ENCODE measurements at places on chromosomes 12 and 14. TPM values are rescaled to one million over a fixed set of nuclear protein-coding genes. Genes with fewer than 3 reads are reported as not detected.

Gene CMA1
- not detected for total RNA-seq

Gene C12orf54
- total RNA-seq = not detected

Gene IQSEC3
- not detected for total RNA-seq

Gene ADSS1
- 0.52 TPM for total RNA-seq

Gene STON2
- 13.4 TPM for total RNA-seq

Gene GMFB
- 76.8 TPM for total RNA-seq

Gene SETD1B
- 23.8 TPM for total RNA-seq

Gene C1S
- 3.1 TPM for total RNA-seq

Gene SRGAP1
- 9.7 TPM for total RNA-seq

Gene POTEG
- total RNA-seq = not detected

Gene RNF212B
- not detected for total RNA-seq

Gene GPR132
- not detected for total RNA-seq

Gene TMEM179
- total RNA-seq = 0.58 TPM

Gene ASCL1
- not detected for total RNA-seq

DNA sequence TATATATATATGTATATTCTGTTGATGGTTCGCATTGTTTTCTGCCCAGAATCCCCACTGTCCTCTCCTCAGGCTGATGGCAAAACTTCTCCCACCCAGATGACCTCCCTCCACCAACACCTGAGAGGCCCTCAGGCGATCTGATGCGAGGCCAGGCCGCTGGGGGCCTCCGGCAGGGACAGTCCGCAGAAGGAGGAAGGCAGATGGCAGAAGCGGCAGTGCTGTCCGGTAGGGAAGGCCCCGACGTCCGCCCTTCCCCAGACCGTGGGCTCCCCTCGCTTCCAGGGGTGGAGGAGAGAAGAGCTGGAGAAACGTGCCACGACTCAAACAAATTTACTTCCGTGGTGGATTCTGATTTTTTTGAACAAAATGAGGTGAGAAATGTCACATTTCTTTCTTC, 178.3 kb upstream of the RGS6 start:
- DNase-seq = no peak

DNA sequence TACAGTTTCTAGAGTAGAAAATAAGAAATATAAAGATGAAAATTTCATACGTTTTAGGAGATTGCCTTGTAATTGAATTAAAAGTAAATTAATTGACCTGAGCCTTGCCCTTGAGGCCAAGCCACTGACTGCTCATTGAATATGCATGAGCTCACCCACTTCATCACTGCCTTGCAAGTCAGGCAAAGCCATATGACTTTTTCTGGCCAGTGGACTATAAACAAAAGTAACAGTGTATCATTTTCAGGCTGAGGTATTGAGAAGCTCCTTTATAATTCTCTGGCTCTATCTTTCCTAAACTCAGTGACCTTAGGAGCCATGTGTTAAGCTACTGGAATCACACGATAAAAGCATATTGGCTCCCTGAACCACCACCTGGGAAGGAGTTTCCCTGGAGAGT, 369.3 kb downstream of the NUAK1 start:
- DNase-seq = no peak

- no peak for DNase-seq
Observed at GRCh38 chr14:31968956-31969698, 108.0 kb upstream of the ARHGAP5 start.

GRCh38 chr12:65715961-65716360, 108.3 kb upstream of the HMGA2 start:
- DNase-seq = no peak

DNA sequence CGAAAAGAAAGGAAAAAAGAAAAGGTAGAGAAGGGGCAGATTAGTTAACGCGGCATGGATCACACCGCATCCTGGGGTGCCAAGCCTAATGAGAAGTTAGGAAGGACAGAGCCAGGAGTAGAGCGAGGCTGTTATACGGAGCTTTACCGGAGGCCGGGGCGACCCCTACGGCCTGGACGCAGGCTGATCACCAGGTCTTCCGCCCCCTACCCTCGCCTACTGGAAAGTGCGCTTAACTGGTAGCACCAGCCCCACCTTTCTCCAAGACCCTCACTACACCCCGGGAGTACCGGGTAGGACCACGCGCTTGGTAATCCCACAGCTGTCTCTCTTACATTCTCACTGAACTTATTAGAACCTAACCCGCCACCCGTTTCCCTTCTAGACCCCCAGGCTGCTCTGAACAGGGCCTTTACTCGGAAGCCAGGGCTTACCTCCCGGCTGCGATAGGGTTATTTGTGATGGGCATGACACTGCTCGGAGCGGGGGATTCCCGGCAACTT, 33.8 kb downstream of the WBP11 start:
- DNase-seq = no peak

DNA sequence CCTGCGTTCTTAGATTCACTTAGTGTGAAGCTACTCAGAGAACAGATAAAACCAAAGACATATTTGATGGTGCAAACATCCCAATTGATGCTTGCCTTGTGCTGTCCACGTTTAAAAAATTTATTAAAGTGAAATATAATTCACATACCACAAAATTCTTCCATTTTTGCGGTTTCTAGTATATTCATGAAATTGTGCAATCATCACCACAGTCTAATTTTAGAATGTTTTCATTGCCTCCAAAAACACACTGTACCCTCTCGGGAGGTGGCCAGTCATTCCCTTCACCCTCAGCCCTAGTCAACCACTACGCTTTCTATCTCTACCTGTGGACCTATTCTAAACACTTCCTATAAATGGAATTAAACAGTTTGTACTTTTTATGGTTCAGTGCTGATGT, 1109.2 kb downstream of the FLRT2 start:
- no peak for DNase-seq

DNA sequence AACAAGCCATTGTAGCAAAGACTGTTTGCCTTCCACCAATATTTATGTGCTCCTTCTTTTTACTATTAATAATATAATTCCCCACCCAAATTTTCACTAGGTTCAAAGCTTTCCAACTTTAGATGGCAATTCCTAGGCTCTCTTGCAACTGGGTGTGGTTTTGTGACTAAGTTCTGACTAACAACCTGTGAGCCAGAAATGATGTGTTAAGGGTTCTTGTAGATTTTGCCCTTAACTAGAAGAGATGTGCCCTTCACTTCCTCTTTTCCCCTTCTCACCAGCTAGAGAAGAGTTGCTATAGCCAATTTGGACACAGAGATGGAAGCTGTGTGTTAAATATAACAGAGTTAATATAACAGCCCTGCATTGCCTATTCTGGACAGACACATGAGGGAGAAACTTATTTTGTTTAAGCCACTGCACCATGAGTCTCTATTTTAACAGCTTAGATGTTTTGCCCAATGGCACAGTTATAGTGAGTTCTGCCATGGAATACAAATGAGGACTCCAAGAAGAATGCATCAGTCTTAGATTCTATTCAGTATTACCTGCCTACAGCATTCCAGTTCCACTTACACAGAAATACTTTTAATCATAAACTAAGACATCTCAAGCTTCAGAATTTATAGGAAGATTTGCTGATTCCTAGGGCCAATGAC, 216.2 kb downstream of the DUSP6 start:
- no peak for DNase-seq

DNA sequence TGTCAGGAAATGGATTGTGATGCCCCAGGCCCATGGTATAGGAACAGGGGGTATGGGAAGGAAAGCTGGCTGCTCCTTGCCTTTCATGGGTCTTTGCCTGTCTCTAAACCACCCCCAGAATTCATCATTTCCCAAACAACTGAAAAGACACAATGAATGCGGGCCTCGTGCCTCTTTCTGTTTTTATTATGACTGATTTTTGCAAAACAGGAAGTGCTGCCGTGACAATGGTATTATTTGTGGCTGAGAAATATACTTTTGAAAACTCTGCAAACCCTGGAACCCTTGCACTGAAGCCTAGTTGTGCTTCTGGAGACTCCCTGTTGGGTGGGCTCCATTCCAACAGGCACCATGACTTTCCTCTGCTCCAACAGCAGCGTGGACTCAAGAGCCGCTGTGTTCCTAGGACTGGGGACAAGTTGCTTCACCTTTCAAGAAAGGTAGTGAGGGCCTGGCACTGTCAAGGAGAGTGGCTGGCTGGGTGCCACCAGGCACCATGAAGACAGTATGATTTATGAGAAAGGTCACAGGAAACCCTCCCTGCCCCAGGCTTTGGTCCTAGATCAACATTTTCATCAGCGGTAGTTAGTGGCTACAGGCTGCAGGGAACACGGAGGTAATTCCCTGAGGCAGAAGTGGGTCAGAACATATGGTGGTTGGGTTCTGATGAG, 4.8 kb upstream of the DGLUCY start:
- DNase-seq = peak; percentile 15

DNA sequence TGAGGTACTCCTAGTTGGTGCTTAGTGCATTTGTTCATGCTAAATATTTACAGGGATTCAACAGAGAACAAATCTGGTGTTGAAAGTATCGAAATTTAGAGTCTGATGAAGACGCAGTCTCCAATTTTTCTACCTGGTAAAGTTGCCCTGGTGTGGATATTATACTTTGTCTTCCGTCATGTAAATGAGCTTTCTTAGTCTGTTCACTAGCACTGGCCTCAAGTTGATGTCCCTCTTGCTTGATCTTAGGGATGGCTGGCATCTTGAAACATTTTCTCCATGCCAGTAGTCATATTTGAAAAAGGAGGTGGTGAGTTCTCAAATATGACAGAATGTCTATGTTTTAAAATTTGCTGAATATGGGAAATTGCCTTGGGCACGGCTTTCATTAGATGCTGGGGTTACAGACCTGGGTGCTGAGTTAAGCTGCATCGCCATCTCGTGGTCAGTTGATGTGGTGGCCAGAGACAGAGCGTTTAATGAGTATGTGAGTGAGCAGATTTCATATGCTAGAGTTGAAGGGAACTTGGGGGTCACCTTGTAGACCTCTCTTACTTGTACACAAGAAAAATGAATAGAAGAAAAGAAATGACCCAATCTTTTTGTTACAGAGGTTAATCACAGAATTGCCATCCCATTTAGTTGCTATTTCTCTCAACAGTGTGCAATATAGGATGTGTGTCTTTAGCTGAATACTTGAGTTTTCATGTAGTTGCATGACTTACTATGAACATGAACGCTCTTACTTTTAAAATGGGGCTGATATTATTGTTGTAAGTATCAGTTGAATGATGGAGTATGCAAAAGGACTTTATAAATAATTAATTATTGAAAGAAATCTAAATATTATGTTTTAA, 172.8 kb upstream of the DCN start:
- DNase-seq = peak; percentile 68

- no peak for DNase-seq
Observed at GRCh38 chr12:82176761-82177490, 181.3 kb downstream of the CCDC59 start.

GRCh38 chr12:11162502-11162901, 8.5 kb upstream of the SMIM10L1 start:
- no peak for DNase-seq

DNA sequence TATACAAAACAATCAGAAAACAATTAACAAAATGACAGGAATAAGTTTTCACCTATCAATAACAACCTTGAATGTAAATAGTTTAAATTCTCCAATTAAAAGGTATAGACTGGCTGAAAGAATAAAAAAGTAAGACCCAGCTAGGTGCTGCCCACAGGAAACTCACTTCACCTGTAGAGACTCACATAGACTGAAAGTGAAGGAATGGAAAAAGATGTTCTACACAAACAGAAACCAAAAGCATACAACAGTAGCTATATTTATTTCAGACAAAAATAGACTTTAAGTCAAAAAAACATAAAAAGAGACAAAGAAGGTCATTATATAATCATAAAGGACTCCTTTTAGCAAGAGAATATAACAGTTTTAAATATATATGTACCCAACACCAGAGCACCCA, 152.4 kb upstream of the PWP1 start:
- DNase-seq = no peak

DNA sequence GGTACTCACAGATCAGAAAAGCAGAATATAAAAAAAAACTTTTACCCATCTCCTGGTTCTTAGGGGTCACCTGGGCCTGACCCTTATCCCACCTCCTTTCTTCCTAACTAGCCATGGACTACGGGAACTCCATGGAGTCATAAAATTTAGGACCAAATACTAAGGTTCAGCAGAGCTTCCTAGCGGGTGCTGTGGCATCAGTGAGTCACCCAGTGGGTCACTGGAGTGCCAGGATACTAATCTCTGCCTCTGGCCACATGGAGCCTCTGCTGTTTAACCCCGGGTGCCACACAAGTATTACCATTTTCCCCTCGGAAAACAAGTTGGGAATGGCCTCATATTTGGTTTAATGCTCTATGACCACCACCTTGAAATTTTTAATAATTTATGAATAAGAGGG, 6.9 kb downstream of the ZBTB39 start:
- DNase-seq = no peak

DNA sequence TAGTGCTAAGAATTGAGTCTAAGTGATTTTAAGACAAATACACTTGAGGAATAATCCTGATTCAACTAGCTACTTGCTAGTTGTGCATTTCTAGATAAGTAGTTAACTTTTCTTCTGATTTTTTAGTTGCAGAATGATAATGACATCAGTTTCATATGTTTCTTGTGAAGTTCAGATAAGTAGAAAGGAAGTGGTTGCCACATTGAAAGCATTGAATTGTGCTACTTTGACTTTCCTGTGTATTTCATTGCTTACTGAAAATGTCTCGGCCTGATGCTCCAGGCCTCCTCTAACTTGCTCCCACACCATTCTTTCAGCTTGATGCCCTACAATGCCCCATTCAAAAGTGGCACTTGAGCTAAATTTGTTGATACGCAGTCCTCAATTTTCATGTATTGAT, 980.0 kb downstream of the TMTC2 start:
- DNase-seq = no peak

- no peak for DNase-seq
Observed at GRCh38 chr12:86513226-86513625, 257.0 kb upstream of the MGAT4C start.

- DNase-seq = no peak
Observed at GRCh38 chr12:63968673-63969072, 124.2 kb downstream of the SRGAP1 start.

DNA sequence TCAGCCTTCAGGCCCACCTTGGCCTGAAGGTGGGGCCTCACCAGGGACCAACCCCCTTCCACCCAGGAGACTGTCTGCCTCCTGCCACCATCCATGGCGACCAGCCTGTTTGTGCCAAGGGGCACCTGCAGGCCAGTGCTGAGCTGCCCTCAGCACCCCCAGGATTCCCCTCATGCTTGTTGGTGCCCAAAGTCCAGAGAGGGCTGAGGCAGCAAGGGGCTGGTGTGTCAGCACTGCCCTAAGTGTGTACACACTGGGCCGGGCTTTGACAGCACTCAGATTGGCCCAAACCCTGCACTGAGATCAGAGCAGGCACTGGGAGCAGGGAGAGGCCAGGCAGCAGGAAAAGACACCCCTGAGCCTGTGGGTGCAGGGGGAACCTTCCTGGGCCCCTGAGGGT, 18.6 kb downstream of the SYNJ2BP start:
- no peak for DNase-seq

- no peak for DNase-seq
Observed at GRCh38 chr14:103671911-103672310, 42.9 kb downstream of the KLC1 start.

GRCh38 chr14:23883684-23884540, 69.7 kb upstream of the DHRS4 start:
- DNase-seq = peak; percentile 27

- DNase-seq = peak; percentile 84
Observed at GRCh38 chr12:51377099-51377984, 13.9 kb downstream of the GALNT6 start.

- peak; percentile 30 for DNase-seq
Observed at GRCh38 chr12:2893007-2893406, 2.3 kb downstream of the TULP3 start.

All from A673 (cell line).